SJCRH30 (cell line): ENCODE measurements at places on chromosomes 2 and 18. TPM values are rescaled to one million over a fixed set of nuclear protein-coding genes. Genes with fewer than 3 reads are reported as not detected.

Gene BUB1
- 107 and 118 TPM in 2 replicates for total RNA-seq

Gene HADHA
- 168 and 172 TPM in 2 replicates for total RNA-seq

Gene RHOB
- 138 and 146 TPM in 2 replicates for total RNA-seq

Gene CD8A
- 0.10 and 0.16 TPM in 2 replicates for total RNA-seq
